ENCODE measurements at places on chromosomes 6 and 20. TPM values are rescaled to one million over a fixed set of nuclear protein-coding genes. Genes with fewer than 3 reads are reported as not detected.

The PI16 gene
- total RNA-seq: 0.75 TPM

The PTCRA gene
- total RNA-seq: not detected

The CDH26 gene
- 0.12 TPM for total RNA-seq

The RBPJL gene
- total RNA-seq: not detected

The HMGCLL1 gene
- not detected for total RNA-seq

The SPTLC3 gene
- 4.0 TPM for total RNA-seq

The SRSF12 gene
- total RNA-seq: 0.11 TPM

The ADGRB3 gene
- total RNA-seq: under 0.01 TPM

The TRERF1 gene
- 7.2 TPM for total RNA-seq

The IL20RA gene
- 0.50 TPM for total RNA-seq

The EPPIN gene
- not detected for total RNA-seq

The SLC35F1 gene
- 0.12 TPM for total RNA-seq

The MLN gene
- not detected for total RNA-seq

The ERVFRD-1 gene
- 0.12 TPM for total RNA-seq

The FAM217A gene
- not detected for total RNA-seq
